Dermis blood vessel endothelial cell (primary cell): ENCODE measurements at places on chromosomes 12 and 14. TPM values are rescaled to one million over a fixed set of nuclear protein-coding genes. Genes with fewer than 3 reads are reported as not detected.

PLEKHH1 gene
- 0.09 and 1.0 TPM in 2 replicates for total RNA-seq

KCNH3 gene
- 0.09 TPM in 1 of 2 replicates, not detected in the other for total RNA-seq

LAG3 gene
- total RNA-seq: under 0.01 and 0.05 TPM in 2 replicates

DEPDC4 gene
- total RNA-seq: 0.17 and 0.33 TPM in 2 replicates

EMC9 gene
- 21.4 and 26.4 TPM in 2 replicates for total RNA-seq

ZNF268 gene
- total RNA-seq: 39.8 and 44.8 TPM in 2 replicates

CYP27B1 gene
- 0.17 and 0.47 TPM in 2 replicates for total RNA-seq

TFCP2 gene
- 10.9 and 20.8 TPM in 2 replicates for total RNA-seq

CELA1 gene
- total RNA-seq: not detected in 2 replicates

GALNT8 gene
- total RNA-seq: under 0.01 and 0.14 TPM in 2 replicates

TMEM179 gene
- not detected in 2 replicates for total RNA-seq

PTGER2 gene
- total RNA-seq: 0.14 and 0.34 TPM in 2 replicates

ANKRD33 gene
- total RNA-seq: 0.19 TPM in 1 of 2 replicates, not detected in the other

SERPINA9 gene
- total RNA-seq: not detected in 2 replicates

PWP1 gene
- 118 and 160 TPM in 2 replicates for total RNA-seq

ADGRD1 gene
- 0.17 and 0.33 TPM in 2 replicates for total RNA-seq

PPP1R13B gene
- 20.9 and 27.5 TPM in 2 replicates for total RNA-seq

ASPG gene
- under 0.01 TPM in 1 of 2 replicates, not detected in the other for total RNA-seq

GALNT6 gene
- 19.9 and 38.8 TPM in 2 replicates for total RNA-seq

TSPAN19 gene
- under 0.01 TPM in 1 of 2 replicates, not detected in the other for total RNA-seq
